ENCODE measurements at places on chromosomes 6 and 20.

GRCh38 chr6:81561071-81561564, 191.4 kb downstream of the TENT5A start:
- H3K36me3 ChIP-seq, result no peaks in the 10 kb centered on the region
- no peak overlapping the region for H3K4me3 ChIP-seq
- peaks cover 6% of the 10 kb centered on the region for H3K4me1 ChIP-seq
- H3K27ac ChIP-seq, result peak overlapping the region; percentile 44

- DNase-seq, result no peak
- H3K4me3 ChIP-seq, result no peak overlapping the region
- H3K36me3 ChIP-seq, result no peaks in the 10 kb centered on the region
These were observed 44.8 kb downstream of the MAP3K5 start for GRCh38 chr6:136747507-136747906.

- H3K4me3 ChIP-seq, result no peak overlapping the region
- no peak overlapping the region for H3K27ac ChIP-seq
- H3K4me1 ChIP-seq, result peaks cover 85% of the 10 kb centered on the region
- DNase-seq, result no peak
- H3K27me3 ChIP-seq, result no peaks in the 10 kb centered on the region
- peaks cover 9% of the 10 kb centered on the region for H3K36me3 ChIP-seq
These were observed 1.4 kb downstream of the NNAT start for GRCh38 chr20:37522260-37523011.

DNA sequence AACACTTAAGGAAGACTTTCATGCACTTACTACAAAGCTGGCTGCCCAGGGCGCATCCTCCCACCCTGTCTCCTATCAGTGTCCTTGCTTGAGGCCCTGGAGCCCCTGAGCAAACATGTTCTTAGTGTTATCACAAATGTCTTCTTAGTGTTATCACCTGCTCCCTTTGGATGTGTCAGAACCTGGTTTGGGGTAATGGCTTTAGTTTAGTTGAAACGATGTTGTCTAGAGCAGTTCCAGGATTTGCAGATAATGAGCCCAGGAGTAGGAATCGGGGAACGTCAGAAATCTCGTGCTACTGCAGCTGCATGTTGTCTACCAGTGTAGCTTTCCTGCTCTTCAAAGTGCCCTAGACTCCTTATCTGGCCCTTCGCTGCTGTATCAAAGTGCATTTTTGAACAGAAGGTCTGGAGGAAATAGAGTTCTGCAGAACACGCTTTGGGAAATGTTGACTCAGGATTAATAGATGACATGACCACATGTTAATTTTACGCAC, 69.6 kb downstream of the PHACTR2 start:
- no peaks in the 10 kb centered on the region for H3K36me3 ChIP-seq
- no peak overlapping the region for H3K27ac ChIP-seq
- H3K4me1 ChIP-seq, result peaks cover 43% of the 10 kb centered on the region
- DNase-seq, result no peak
- no peak overlapping the region for H3K4me3 ChIP-seq

DNA sequence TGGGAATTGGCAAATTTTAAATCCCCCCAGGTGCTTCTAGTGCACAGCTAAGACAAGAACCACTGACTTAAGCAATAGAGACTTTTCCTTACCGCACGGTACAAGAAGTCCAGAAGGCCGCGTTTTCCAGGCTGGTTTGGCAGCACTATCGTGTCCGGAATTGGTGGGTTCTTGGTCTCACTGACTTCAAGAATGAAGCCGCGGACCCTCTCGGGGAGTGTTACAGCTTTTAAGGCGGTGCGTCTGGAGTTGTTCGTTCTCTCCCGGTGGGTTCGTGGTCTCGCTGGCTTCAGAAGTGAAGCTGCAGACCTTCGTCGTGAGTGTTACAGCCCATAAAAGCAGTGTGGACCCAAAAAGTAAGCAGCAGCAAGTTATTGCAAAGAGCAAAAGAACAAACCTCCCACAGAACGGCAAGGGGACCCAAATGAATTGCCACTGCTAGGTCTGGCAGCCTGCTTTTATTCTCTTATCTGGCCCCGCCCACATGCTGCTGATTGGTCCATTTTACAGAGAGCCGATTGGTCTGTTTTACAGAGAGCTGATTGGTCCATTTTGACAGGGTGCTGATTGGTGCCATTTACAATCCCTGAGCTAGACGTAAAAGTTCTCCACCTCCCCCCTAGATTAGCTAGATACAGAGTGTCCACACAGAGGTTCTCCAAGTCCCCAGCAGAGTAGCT, 264.5 kb downstream of the PREX1 start:
- peaks cover 12% of the 10 kb centered on the region for H3K4me1 ChIP-seq
- no peak for DNase-seq
- no peak overlapping the region for H3K27ac ChIP-seq
- H3K27me3 ChIP-seq, result no peaks in the 10 kb centered on the region

Measured in vagina (tissue), 2 donors.